ENCODE measurements at places on chromosomes 7 and 10.
A peak's percentile ranks its signal among the peaks of the same experiment; 100 is the strongest.

DNA sequence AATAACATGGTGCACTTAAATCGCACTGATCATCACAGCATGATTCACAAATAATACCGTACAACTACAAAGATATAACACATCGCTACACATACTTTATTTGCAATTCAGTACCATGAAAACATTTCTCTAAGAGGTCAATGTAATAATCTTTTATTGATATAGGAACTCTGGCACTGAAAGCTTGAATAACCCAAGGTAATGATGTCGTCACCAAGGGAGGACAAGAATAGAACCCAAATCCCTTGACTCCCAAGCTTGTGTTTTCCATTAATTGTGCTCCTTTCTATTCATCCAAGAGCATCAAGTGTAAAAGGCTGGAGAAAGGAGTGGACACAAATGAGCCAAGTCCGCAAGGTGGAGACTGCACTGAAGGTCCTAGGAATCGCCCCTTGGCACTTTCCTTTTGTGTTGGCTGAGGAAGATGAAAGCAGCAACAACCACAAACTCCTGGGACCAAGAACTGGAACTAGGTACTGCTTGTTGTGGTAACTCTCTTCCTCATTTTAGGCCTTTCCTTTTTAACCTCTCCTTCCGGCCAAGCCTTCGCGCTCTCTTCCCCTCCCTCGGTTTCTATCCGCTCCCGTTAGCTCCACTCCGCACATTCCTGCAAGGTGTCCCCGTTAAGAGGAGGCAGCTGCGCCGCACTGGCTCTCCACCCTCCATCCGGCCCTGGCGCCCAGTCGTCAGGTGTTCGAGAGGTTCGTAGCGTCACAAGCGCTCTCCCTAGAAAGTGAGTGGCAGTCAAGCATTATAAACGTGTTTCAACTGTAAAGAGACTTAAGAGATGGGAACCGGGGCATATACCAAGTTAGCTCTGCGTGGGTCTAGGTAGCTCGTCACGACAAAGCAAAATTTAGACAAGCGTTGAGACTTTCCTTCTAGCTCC, 1.0 kb upstream of the CBLL1 start:
- DNase-seq = peak; percentile 56

DNA sequence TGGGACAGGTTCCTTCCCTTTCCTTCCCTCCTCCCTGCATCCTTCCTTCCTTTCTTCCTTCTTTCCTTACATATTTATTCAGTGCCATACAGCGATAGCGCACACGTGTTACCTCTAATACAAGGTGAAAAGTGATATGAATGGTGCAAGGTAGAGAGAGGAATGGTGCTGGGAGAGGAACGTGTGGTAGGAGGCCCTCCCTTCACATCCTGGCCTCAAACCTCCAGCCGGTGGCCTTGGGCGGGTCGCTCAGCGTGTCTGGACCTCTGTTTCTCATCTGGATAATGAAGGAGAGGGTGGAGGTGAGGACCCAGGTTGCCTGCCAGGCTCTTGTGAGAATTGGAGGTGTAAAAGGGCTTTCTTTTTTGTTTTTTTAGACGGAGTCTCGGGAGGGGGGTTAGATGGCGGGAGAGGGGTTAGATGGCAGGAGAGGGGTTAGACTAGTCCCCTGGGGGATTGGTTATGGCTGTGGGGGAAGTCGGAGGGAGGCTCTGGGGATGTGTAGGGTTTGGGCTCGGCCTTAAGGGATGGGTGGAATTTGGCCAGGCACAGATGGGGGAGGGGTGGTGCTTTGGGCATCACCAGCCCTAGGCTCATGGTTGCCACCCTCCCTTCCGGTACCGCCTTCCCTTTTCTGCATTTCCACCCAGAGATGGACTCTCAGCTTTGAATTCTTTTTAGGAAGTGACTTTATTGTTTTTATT, 14.9 kb downstream of the CHST3 start:
- DNase-seq = no peak

DNA sequence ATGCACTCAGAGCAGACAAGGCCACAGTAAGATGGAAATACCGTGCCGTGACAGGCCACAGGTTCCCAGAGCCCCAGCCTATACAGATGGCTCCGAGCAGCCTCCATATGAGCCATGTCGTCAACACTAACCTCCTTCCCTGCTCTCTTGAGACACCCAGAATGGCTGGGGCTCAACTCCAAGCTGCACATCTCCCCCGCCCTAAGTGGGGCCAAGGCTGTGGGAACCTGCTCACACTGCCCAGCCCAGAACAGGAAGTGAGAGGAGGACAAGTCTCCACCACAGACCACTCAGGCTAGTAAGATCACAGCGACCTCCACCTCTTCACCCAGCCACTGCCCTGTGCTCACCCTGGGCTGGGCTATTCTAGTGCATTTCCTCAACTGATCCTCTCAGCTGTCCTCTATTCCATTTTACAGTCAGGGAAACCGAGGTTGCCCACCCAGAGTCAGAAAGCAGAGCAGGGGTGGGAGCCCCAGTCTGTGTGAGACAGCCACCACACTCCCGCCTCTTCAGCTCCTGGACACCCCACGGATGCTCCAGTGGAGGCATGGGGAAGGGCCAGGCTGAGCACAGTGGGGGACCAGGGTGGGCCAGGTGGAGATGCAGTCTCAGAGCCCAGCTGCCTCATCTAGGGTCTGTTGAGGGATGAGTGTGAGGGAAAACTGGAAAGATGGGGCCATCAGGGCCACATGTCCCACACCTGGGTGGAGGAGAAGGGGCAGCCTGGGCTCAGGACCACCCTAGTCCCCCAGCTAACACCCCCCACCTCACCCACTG, 11.6 kb downstream of the GRID1 start:
- no peak for DNase-seq

- no peak for DNase-seq
Measured at GRCh38 chr7:116229366-116229765, 19.0 kb downstream of the TES start.

GRCh38 chr7:98841179-98841997, 28.4 kb downstream of the TMEM130 start:
- no peak for DNase-seq

DNA sequence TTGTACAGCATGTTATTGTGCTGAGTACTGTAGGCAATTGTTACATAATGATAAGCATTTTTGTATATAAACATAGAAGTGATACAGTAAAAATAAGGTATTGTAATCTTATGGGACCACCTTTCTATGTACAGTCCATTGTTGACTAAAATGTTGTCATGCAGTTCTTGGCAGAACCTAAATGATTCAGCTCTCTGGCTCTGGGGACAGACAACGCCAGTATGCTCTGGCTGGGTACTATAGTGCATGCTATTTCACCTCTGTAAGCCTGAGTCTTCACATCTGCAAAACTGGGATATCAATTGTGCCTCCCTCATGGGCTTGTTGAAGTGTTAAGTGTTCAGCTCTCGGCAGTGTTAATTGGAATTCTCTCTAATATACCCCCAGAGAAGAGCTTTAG, 674.3 kb downstream of the INHBA start:
- no peak for DNase-seq

GRCh38 chr7:103656221-103656620, 210.2 kb upstream of the SLC26A5 start:
- no peak for DNase-seq

DNA sequence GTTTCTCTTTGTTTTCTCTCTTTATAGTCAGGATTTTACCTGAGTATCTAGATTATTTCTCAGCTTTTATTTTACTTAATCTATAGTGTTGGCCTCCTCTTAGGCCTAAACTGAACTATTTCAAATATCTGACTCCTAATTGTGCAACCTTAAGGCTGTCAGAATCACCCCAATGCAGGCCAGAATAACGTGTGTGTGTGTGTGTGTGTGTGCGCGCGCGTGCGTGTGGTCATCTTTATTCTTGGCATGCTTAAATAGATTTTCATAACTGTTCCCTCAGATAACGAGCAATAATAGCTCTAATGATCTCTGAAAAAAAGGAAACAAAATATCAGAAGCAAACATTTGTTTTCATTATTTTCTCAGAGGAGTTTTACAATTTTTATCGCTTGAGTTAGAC, 92.4 kb downstream of the PCDH15 start:
- no peak for DNase-seq

Measured in GM12878 (cell line).